ENCODE measurements at places on chromosomes 1 and 21.

DNA sequence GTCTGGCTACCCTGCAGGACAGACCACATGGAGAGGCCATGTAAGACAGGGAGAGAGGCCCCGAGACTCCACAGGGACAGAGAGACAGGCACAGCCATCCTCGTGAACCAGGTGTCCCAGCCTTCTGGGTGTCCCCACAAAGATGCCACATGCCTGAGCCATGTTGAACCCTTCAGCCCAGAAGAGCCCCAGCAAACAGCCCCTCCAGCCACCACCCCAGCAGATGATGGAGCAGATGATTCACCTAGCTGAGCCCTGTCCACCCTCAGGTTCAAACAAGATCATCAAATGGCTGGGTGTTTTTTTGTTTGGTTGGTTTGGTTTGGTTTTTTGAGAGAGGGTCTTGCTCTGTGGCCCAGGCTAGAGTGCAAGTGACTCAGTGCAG is 78.7 kb downstream of the DHRS3 start:
- DNase-seq, result no peak

DNA sequence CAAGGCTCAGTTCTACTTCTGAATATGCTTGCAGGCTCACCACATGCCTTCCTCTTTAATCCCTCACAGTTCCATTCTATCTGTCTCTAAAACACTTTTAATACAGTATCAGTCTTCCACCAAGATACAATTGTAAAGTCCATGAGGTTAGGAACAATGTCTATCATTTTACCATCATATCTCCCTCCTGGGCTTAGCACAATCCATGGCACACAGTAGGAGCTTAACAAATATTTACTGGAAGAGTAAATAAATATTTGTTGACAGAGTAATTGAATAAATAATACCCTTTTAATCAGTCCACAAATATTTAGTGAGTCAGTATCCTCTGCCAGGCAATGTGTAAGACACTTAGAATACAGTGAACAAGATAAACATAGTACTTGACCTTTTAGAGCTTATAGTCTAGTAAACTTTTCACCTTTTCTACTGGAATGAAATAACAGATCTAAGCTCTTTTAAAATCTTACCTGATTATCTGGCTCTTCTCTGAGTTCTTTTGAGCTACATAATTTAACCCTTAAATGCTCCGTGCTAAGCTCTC is 12.7 kb upstream of the GADD45A start:
- DNase-seq, result no peak

- no peak for DNase-seq
These were observed 8.7 kb downstream of the SMG7 start for GRCh38 chr1:183480971-183481441.

GRCh38 chr1:100076744-100077143 is 56.0 kb downstream of the SASS6 start:
- DNase-seq, result no peak

DNA sequence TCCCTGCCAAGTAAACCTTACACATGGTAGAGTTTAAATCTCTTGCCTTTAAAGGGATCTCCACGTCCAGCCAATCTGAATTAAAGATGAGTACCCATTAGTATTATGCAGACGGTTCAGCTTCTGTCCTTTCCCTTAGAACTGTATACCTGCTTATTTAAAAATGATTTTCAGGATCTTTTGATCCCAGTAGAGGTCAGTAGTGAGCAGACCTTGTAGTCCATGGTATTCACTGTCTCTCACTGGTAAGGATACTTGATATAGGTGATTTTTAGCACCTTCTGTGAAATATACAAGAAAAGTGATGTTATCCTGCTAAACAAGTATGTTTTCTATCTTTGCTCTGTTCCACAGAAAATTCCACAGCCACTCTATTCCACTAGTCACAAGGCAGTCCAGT is 1211.6 kb upstream of the ADGRL4 start:
- DNase-seq, result no peak

DNA sequence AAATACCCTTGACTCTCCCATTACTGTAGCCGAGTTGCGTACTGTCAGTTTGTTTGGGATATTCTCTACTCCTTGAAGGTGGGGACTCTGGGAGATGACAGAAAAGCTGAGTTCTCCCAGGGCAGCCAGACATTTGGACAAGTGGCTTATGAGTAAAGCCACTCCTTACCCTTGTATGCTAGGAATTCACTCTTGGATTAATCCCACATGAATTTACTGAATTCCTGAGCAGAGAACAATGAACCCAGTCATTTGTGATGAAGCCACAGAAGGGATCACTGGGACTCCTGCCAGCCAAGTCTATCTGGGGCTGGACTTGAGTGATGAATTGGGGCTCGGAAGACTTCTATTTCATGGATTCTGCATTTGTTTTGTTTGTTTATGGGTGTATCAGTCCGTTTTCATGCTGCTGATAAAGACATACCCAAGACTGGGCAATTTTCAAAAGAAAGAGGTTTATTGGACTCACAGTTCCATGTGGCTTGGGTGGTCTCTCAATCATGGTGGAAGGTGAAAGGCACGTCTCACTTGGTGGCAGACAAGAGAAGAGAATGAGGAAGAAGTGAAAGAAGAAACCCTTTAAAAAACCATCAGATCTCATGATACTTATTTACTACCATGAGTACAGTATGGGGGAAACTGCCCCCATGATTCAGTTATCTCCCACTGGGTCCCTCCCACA is 25.1 kb downstream of the C1orf116 start:
- DNase-seq, result no peak

DNA sequence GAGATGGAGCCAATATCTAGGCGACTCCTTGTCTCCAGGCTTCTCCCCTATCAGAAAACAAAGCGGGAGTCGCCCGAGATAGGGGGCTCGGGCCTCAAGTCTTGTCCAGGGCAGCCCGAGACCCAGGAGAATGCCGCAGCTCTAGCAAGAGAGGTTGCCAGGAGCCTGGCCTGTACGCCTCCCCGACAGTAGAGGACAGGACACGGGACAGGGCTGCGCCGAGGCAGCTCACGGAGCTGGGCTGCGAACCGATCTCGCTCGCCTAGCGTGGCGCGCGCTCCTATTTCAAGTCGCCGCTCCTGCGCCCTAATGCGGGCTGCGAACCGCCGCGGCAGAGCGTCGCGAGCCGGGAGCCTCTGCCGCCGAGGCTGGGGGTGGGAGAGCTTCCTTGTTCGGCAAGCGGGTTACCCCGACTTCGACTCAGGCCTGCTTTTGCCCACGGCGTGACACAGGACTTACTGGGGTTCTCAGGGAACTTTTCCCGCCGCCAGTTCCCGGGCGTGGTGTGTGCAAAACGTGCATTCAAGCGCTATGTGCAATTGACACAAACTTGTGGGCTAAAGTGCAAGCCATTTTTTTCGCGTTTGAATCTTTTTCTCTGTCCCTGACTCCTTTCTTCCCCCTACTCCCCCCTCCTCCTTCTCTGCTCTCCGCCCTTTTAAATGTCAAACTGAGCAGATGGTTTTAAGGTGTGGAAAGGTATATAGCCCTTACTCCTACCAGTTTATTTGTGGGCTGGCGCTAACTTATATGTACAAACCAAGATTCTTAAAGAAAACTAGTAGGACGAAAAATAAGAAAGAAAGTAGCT is 2.4 kb upstream of the PROX1 start:
- no peak for DNase-seq

DNA sequence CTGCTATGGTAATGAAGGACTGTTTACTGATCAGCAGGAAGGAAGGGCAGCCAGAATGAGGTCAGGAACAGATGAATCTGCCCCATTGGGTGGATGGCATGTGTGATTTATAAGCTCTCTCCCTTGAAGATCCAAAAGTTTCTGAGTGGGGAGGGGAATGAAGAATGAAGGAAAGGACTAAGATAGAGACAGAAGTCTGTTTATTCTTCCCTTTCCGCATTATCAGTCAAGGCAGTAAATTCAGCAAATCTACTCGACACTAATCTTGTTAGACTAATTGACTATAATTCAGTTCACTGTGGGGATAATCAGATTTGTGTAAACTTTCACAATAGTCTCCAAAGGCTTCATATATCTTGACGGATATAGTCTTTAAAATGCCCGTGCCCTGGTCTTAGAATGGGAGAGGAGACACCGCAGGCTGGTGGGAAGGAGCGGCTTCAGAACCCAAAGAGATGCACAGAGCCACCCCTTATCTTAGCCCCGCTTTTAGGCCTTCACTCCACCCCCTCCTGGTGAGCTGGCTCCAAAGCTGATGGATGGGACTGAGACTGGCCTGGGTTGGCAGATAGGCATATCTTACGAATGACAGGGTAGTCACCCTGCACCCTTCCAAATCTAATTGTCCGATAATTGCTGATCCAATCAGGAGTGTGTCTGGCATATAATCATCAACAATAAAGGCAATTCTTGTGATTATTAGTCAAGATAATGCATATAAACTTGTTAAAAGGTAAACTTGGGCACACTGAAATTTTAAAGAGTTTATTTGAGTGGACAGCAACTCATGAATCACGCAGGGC is 76.0 kb upstream of the PPM1J start:
- DNase-seq, result no peak

GRCh38 chr1:86527306-86527705 is 19.6 kb upstream of the CLCA4 start:
- DNase-seq, result no peak

DNA sequence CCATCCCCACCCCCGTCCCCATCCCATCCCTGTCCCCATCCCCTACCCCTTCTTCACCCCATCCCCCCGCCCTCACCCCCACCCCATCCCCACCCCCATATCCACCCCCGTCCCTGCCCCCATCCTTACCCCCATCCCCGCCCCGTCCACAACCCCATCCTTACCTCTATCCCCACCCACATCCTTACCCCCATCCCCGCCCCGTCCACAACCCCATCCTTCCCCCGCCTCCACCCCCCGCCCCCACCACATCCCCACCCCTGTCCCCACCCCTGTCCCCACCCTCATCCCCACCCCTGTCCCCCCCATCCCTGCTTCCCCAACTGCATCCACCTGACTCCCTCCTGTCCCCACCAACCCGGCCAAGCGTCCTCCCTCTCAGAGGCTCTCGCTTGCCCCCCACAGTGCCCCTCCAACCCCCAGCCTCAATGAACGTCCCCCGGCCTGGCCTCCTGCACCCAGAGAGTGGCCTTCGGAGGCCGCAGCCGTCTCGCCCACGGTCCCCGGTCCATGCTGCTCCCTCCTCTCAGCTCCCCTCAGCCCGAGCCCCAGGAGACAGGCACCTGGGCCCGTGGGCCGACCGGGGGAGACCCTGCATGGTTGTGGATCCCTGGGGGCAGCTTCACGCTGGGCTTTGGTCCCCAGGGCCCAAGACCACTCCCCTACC is 25.5 kb upstream of the C1orf159 start:
- no peak for DNase-seq

GRCh38 chr1:156816561-156817328 is at the start of gene SH2D2A:
TSS of gene SH2D2A (minus strand) at chr1:156816848. CDS start at chr1:156816708, 140 bp downstream.
- no peak for DNase-seq

DNA sequence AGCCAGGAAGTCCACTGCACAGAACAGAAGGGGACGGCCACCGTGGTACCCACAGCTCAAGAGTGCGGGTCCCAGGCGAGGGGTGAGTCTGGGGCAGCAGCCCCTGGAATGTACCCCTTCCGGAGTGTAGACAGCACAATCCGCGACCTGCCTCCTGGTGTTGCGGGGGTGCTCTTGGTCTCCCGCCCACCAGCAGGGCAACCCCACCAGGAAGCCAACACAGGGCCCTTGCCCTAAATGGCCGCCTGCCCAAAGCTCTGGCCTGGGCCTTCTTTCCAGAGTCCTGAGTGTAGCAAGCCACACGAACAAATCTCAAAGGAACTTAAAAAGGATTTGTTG is 1.1 kb upstream of the SLC19A1 start:
- DNase-seq, result peak; percentile 32

GRCh38 chr1:156146020-156146768 is 7.2 kb upstream of the SEMA4A start:
- DNase-seq, result no peak

DNA sequence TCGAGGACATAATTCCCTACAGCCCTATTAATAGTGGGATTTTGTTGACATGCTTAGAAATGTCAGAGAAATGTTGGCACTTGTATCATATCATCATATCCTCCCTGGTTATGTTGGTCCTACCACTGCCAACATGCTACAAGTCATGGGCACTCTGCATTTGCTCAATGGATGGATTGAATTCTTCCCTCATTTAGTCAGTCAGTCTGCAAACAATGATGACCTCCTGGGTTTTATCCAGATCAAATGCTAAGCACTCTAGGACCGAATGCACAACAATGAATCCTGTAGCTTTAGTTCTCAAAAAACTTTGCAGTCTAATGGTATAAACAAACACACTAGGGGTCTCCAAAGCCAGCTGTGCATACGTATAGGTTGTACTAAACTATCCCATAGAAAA is 357.2 kb upstream of the DPYD start:
- DNase-seq, result no peak

DNA sequence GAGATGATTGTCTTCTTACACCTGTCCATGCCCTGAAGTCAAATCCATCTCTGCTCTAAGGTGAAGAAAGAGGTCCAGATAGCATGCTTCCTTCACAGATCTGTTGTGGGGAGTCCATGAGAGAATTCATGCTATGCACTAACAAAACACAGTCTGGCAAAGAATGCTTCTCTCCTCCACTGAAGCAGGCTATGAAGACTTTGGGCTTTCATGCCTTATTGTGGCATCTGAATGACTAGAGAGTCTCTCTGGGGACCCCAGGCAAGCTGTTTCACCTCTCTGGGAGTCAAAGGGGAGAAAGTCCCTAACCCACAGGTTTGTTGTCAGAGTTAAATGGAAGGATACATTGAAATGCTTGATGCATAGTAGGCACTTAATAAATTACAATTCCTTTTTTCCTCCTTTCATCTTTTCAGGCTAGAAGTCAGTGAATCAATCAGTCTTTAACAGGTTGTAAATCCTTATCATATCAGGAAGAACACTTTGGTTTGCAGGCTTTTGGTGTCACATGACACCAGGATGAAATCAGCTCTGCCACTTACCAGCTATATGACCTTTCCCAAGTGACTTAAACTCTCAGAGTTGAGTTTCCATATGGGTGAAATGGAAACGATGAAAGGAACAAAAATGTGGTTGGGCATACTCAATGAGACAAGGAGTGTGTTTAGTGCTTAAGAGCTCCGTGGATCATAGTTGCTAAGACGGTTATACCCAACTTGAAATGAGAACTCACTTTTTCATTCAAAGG is 200.1 kb upstream of the DAB1 start:
- no peak for DNase-seq

DNA sequence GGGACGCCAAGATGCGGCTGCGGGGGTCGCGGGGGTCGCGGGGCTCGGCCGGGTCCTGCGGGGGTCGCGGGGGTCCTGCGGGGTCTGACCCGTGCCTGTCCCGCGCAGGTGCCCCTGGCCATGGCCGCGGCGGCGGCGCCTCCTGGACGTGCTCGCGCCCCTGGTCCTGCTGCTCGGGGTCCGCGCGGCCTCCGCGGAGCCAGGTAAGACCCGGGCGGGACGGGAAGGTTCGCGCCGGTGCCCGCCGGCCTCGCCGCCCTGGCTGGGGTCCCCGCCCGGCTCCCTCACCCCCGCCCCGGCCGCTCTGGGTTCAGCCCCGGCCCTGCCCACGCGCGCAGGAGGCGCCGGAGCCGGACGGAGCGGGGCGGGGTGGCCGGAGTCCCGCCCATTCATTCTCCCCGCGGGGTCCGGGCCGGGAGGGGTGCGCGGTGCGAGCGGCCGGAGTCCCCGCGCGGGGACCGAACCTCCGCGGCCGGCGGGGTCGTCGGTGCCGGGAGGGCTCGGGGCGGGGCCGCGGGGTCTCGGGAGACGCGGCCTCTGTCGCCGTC is 380 bp downstream of the COL18A1 start:
- DNase-seq, result no peak

GRCh38 chr1:229139331-229140118 is 131.4 kb upstream of the RAB4A start:
- DNase-seq, result no peak

GRCh38 chr1:111656086-111657017 is 36.8 kb downstream of the RAP1A start:
- DNase-seq, result no peak
